Daoy (cell line): ENCODE measurements at places on chromosomes 3 and 15. TPM values are rescaled to one million over a fixed set of nuclear protein-coding genes. Genes with fewer than 3 reads are reported as not detected.

DNA sequence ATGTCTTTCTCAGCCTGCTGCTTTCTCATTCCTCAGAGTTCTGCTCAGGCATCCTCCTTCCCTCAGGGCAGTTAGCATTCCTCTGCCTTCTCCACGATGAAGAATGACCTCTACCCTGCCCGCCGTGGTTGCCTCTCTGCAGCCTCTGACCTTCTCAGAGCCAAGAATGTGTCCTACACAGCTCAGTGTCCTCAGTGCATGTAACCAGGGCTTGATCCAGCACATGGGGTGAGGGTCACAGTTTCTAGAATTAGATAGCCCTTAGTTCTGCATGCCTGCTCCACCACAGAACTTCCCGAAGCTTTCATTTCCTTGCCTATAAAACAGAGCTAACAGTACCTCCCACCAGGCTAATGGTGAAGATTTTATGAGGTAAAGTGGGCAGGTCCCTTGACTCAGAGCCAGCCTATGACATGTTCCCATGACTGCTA, 182.1 kb downstream of the CLSTN2 start:
- DNase-seq, result peak; percentile 49

GRCh38 chr3:53188136-53188685, 27.2 kb downstream of the PRKCD start:
- DNase-seq, result no peak

GRCh38 chr15:77738441-77739302, 106.0 kb upstream of the LINGO1 start:
- DNase-seq, result no peak

Gene PSMD6
- total RNA-seq, result 191 and 213 TPM in 2 replicates

Gene RBP2
- not detected in 2 replicates for total RNA-seq

- peak; percentile 88 for DNase-seq
Observed at GRCh38 chr3:99659032-99659431, 20.6 kb downstream of the COL8A1 start.

DNA sequence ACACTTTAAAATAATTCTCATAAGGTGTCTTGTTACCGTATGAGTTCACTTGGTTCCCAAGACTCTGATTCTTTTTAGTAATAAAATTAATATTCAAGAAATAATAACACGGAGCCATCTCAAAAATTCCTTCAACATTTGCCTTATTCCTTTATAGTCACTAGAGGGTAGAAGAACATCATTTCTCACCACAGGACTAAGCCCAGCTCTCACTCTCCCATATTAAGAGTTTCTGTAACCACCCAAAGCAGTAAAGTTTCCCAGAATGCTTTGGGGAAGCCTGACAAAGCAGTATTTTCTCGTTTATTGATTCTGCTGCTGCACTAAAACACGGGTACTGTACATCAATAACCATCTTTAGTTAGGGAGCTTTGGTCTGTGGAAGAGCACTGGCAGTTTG, 114.9 kb downstream of the MCTP2 start:
- DNase-seq, result no peak

DNA sequence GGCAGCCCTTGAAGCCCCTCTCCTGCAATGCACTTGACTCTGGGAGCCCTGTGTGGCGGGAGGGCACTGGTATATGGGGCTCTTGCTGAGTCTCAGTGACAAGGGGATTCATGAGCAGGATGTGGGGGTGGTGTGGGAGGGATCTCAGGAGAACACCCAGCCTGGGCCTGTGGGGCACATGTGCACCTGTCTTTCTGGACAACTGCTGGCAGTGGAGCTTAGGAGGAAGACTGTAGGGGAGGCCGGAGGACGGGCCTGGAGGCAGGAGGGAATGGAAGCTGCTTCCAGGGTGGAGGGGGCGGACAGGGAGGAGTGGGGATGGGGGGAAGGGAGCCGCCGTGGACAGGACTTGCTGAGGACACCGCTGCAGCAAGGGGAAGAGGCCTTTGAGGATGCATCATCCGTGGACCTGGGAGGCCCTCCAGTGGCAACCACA, 10.8 kb upstream of the SNRPA1 start:
- no peak for DNase-seq

Gene CYP8B1
- total RNA-seq, result not detected in 2 replicates

DNA sequence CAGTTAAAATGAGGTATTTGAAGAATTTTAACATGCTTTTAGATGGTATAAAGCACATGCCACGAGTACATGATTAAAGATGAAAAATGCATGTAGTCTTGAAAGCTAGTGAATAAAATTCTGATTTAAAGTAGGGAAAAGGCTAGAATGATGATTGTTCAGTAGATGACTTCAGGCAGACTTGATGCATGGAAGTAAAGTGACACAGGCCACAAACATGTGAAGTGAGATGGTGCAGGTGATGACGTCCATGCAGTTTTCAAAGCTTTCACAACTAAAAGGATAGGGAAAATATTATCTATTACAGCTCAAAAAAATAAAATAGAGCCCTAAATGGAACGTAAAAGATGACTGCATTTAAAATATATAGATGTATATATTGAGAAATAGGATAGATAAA, 140.9 kb downstream of the TFG start:
- no peak for DNase-seq

GRCh38 chr3:46812237-46812791, 50.9 kb downstream of the MYL3 start:
- DNase-seq, result peak; percentile 69

Gene ISLR
- 0.06 and 0.29 TPM in 2 replicates for total RNA-seq

DNA sequence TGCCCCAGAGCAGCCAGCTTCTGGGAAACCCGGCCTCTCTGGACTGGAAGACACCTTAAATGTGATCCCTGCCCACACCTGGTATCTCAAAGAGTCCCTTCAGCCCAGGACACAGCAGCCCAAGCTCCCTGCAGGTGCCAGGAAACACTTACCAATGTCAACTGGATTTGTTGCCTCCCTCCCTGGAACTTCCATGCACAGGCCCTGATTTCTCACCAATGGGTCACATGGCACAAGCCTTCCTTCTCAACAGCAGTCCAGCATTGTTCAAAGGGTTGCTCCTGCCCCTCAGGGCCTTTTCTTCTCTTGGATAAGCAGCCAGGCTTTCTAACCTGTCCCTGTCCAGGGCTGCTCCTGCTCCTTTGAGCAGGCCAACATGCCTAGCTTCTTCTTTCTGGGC, 31.6 kb downstream of the ANP32A start:
- DNase-seq, result no peak
